ENCODE measurements at places on chromosomes 2 and 18.

- no peak for DNase-seq
Measured at GRCh38 chr2:204881655-204882054, 336.4 kb downstream of the PARD3B start.

GRCh38 chr2:219905640-219906039, 278.2 kb downstream of the SLC4A3 start:
- no peak for DNase-seq

GRCh38 chr2:134099273-134099672, 154.6 kb upstream of the MGAT5 start:
- no peak for DNase-seq

GRCh38 chr2:100713106-100713505, 106.8 kb upstream of the NPAS2 start:
- no peak for DNase-seq

DNA sequence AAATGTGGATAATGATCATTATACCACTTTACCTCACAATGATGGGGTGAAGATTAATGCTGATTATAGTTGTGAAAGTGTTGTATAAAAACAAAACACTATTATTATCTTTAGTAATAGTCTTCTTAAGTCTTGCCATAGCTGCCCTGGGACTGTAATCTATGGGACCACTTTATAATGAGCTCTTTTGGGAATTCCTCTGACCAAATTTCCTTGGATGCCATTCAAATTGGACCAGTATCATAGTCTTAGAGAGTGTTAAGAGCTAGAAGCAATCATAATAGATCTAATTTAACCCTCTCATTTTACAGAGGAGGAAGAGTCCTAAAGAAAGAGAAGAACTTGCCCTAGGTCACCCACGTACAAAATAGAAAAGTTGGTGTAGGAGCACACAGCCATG, 457.7 kb upstream of the SLC14A2 start:
- DNase-seq = no peak

GRCh38 chr2:170523506-170523905, 191.6 kb upstream of the SP5 start:
- no peak for DNase-seq

DNA sequence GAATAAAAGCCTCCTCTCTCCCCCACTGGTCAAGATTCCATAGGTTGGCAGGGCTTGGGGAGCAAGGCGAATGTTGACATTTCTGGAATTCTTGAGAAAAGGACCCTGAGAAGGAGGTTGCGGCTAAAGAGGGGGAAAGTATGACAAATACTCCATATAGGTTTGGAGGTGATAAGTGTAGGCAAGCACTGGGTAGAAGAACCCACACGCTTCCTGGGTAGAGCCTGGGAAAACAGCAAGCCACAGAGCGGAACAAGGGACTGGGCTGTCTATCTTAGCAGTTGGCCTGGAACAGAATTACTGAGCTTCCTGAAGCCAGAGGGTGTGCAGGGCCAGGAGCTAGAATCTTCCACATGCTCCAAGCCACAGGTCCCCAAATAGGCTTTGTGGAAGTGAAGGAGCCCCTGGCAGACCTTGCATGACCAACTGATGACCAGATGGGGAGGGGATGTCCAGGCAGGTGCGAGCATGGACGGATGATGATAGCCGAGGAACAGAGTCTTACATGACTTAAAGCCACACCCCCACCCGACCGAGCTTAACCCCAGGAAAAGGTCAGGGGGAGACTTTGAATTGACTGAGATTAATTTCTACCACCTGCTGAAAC, 9.9 kb downstream of the PRKAG3 start:
- no peak for DNase-seq

DNA sequence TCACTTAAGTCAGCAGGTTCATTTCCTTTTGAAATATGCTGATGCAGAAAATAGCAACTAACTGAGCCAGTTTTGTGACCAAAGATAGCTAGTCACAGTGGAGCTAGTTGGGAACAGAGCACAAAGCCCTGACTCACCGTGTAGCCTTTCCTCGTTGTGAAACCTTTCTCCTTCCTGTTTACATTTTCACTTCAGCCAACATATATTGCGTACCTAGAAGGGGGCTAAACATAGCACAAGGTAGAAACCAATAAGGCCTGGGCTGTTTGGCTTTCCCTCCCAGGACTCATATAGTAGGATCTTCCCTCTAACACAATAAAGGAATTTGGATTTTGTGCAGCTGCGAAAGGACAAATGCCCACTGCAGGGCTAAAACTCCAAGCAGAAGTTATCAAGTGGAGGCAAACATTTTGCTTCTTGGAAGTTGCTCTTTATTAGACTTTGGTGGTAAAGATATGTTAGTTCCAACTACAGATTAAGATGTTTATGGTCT, 24.5 kb upstream of the LPIN2 start:
- peak; percentile 44 for DNase-seq

DNA sequence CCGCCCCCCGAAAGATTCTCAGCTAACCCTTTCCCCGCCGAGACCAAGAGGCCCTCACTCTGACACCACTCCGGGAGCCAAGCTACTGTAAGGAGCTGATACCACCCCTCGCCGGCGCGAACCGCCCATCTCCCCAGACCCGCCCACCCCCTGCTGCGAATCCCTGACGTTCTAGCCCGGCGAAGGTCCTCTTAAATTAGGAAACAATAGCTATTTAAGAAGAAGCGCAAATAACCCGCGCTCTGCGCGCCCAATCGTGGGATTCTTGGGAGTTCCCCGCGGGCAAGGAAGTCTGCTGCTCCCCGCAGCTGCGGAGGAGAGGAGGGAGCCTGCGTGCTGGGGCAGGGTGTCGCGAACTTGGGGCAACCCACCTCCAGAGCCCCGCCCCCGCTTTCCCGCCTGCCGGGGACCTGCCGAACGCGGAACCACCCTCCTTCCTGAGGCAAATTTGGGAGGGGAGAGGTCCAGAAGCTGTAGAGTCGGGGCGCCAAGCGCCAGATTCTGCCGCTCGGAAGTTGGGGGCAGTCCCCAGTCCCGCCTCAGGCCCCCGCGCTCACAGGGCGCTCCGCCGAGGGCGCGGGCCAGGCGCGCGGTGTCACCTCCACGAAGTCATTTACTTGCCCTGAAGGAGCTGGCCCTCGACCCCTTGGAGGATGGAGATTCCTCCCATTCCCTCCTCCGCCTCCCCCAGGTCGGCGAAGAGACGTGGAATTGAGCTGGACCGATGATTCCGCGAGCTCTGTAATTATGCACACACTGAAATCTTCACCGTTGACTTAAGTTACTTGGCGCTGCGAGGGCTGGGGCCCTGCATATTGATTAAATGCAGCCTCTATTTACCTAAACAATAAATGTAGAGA, 8.4 kb upstream of the SP9 start:
- no peak for DNase-seq

DNA sequence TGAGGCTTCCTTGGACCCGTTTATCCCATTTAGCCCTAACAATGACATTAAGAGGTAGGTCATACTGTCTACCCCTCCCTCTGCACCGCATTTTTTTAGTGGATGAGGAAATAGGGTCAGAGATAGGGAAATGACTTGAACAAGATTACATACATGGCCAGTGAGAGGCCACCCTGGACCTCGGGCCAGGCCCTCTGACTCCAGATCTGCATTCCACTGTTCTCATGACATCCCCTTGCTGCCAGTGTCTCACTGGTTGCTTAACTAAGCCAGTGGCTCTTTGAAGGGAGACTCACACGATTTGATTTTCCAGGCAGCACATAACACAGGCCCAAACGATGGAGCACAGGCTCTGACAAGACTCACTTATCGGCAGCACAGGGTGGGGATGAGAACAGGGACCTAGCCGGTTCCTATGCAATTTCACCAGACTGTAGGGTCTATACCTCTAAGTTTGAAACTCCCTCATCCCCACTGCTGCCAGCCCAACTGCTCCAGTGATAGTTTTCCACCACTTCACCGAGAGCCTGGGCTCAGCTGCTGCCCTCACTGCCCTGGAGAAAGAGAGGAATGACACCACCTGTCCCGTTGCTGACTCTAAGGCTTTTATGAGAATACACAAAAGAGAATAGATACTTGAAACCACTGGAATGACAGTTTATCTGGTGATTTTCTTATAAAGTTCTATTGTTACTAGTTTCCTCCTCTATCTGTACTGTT, 82.5 kb downstream of the TMEM247 start:
- no peak for DNase-seq

- DNase-seq = no peak
Measured at GRCh38 chr2:12965540-12966269, 249.0 kb downstream of the TRIB2 start.

GRCh38 chr18:45330170-45330594, 285.1 kb upstream of the SLC14A2 start:
- DNase-seq = no peak

DNA sequence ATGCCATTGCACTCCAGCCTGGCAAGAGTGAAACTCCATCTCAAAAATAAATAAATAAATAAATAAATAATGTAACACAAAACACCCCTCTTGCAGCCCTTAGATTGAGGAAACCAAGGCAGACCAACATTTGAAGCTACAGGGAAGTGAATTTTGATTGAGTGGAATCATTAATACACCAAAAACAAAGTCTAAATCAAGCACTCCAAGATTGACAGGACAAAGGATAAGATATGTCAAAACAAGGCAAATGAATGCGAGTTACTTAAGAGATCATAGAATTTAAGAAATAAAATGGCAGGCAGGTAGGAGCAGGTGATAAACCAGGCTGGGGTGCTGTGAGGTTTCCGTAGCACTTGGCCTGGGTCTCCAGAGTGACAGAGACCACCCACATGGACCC, 54.9 kb upstream of the RAB12 start:
- DNase-seq = no peak

DNA sequence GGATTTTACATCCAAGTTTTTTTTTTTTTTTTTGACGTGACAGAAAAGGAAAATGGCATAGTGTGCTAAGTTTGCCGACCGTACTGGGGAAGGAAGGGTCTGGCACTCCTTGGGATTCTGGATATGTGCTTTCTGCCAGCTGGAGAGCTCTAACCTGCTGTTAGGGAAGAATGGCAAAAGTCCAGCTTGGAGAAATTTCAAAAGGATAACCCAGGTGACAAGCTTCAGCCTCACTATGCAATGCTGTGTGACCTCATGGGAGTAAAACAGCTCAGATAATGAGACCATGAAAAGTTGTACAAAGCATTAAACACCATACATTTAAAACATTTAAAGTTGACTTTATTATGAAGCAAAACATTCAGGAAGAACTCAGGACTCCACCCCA, 10.3 kb upstream of the GPR45 start:
- no peak for DNase-seq

- no peak for DNase-seq
Measured at GRCh38 chr2:69945441-69945840, 16.0 kb downstream of the ASPRV1 start.

GRCh38 chr2:147250652-147251356, 594.0 kb upstream of the ACVR2A start:
- no peak for DNase-seq

DNA sequence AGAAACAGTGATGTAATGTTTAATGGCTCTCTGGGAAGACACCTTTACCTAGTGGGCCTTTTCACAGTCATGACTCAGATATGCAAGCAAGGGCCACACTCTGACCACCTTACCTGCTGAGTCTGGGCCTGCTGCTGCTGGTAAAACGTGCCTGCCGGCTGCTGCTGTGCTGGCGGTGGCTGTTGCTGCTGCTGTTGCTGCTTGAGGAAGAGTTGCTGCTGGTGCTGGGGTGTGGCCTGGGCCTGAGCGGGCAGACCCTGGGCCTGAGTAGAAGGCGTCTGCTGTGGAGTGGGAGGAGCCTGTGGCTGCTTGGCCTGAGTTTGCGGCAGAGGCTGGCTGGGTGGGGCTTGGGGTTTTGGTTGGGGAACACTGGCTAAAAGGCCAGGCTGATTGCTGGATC, 81.6 kb upstream of the NFU1 start:
- DNase-seq = no peak

DNA sequence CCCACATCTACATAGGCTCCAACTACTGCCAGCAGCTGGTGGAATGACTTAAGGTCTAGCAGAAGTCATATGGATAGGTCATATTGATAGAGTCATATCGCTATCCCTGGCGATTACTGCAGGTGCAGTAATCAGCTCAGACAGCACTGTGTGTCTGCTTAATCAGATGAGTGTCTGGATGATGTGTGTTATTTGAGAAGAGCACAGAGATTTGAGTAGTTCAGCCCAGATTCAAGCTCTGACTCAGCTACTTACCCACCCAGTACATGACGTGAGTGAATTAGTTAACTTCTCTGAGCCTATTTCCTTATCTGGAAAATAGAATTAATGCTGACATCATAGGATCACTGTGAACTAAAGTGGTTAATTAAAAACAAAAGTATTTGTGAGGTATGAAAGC, 78.9 kb downstream of the EHD3 start:
- no peak for DNase-seq

GRCh38 chr2:138454761-138455160, 46.8 kb upstream of the SPOPL start:
- DNase-seq = no peak

DNA sequence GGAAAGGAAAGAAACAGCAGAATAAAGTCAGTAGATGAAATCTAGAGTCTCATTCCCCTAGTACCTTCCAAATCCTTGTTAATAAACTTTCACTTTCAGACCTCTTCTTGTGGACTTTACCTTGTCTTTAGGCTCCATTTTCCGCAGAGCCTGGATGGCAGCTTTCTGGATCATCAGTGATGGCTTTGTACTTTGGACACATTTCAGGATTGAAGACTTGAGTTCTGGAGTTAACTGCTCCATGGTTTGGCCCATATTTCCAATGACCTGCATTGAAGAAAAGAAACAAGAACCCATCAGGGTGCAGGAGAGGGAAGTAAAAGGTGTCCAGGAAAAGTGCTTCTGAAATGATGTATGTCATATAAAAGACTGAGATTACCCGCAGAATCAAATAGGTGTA, 14.4 kb downstream of the APOB start:
- DNase-seq = no peak

- no peak for DNase-seq
Measured at GRCh38 chr2:98769784-98770183, 38.9 kb upstream of the MGAT4A start.

DNA sequence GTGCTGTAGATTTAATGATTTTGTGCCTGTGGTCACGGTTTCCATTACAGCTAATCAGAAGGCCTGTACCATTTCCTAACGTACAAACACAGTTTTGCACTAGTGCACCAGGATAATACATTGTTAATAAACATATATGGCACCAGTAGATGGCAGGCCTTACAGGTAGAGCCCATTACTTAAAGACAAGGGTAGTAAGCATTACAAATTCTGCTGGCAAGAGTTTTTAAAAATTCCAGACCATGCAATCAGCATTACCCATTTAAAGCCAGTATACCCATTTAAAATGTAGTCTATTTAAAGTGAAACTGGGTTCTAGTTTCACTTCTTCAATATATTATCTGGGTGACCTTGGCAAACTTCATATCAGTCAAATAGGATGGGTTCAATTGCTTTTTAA, 224.2 kb downstream of the NUP35 start:
- no peak for DNase-seq

- no peak for DNase-seq
Measured at GRCh38 chr2:99348173-99348572, 11.0 kb downstream of the EIF5B start.

GRCh38 chr2:203649176-203649814, 57.1 kb upstream of the CD28 start:
- no peak for DNase-seq

GRCh38 chr2:146209842-146210275, 1635.0 kb upstream of the ACVR2A start:
- no peak for DNase-seq

GRCh38 chr2:168687314-168687713, 115.1 kb upstream of the NOSTRIN start:
- no peak for DNase-seq

- no peak for DNase-seq
Measured at GRCh38 chr2:170610615-170611014, 104.5 kb upstream of the SP5 start.

GRCh38 chr2:129912066-129912820, 67.2 kb upstream of the RAB6C start:
- no peak for DNase-seq

All from GM12892 (cell line).